AG10803 (cell line): ENCODE measurements at places on chromosomes 4 and X.

- DNase-seq: peak; percentile 52
Measured at GRCh38 chr4:99144070-99144469, at the start of gene ADH4. ADH4 (minus strand) TSS chr4:99144297; CDS start chr4:99144222, 75 bp downstream.

- no peak for DNase-seq
Measured at GRCh38 chr4:78484574-78484973, 67.0 kb upstream of the ANXA3 start.

- peak; percentile 66 for DNase-seq
Measured at GRCh38 chrX:123424546-123424945, 240.5 kb downstream of the GRIA3 start.

DNA sequence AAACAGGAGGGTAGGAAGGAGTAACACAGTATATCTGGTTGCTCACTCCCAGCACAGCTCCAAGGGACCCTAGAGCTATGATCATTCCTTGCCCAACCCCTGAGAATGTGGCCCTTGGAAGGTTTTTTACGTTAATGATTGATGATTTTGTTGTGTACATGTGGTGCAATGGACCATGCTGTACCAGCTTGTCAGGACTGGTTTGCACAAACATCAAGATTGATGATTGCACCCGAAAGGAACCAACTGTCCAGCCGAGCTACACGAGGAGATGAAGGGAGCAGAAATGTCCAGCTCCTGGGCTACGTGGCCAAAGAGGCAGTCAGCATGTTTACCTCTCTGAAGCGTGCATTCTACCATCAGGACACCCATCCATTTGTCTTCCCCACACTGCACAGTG is 83.2 kb upstream of the USP9X start:
- no peak for DNase-seq

DNA sequence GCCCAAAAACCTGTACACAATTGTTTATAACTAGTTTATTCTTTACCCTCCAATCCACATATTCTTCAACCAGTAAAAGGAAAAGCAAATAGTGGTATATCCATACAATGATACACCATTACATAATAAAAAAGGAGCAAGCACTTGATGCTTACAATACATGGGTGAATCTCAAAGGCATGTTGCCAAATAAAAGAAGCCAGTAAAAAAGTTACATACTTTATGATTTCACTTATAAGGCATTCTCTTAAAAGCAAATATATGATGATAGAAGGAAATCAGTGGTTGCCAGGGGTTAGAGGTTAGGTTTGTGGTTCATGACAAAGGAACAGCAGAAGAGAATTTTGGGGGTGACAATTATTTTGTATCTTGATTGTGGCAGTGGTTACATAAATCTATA is 896.1 kb upstream of the LCORL start:
- no peak for DNase-seq

- DNase-seq: no peak
Measured at GRCh38 chr4:131304686-131305085, 1844.4 kb upstream of the PCDH10 start.

GRCh38 chr4:35399912-35400311 is 844.4 kb downstream of the ARAP2 start:
- DNase-seq: no peak

- no peak for DNase-seq
Measured at GRCh38 chrX:6891404-6891803, 256.1 kb upstream of the STS start.

DNA sequence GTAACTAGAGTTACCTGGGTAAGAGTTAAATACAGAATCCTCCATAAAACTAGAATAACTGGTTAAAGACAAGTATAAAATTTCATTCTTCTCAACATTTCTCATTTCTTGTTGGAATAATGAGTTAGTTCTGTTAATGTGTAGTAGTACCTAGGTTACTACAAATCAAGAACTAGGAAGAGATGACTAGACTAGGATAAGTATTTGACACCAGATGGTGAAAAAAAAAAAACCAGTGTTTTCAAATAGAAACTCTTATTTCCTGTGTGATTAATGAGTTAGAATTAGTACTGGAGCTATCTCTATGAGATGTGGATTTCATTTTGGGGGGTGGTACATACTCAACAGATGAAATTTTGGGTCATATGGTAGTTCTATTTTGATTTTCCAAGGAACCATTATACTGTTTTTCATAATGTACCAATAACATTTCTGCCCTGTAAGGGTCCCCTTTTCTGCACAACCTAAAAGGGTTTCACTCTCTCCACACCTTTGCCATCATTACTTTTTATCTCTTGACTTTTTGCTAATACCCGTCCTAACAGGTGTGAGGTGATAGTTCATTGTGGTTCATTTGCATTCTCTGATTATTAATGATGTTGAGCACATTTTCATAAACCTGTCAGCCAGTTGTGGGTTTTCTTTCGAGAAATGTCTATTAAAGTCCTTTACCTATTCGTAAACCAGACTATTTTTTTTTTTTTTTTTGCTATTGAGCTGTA is 1.7 kb upstream of the VCX start:
- no peak for DNase-seq
